T-cell (primary cell): ENCODE measurements at places on chromosomes 3 and 15. TPM values are rescaled to one million over a fixed set of nuclear protein-coding genes. Genes with fewer than 3 reads are reported as not detected.

Gene WDR73
- 38.4 TPM for total RNA-seq

Gene ISL2
- total RNA-seq = 0.26 TPM

Gene DGKG
- total RNA-seq = not detected

Gene MCCC1
- 18.1 TPM for total RNA-seq

Gene PPIP5K1
- total RNA-seq = 36.5 TPM

Gene HCLS1
- total RNA-seq = 300 TPM

Gene GOLGA6L9
- total RNA-seq = 2.9 TPM

Gene DUOX2
- total RNA-seq = not detected

Gene DAZL
- total RNA-seq = not detected

Gene ATP13A4
- 3.5 TPM for total RNA-seq

Gene PRSS50
- total RNA-seq = not detected

Gene PP2D1
- not detected for total RNA-seq

Gene GOLGA8S
- 0.60 TPM for total RNA-seq

Gene CHRFAM7A
- 0.92 TPM for total RNA-seq

Gene NR2E3
- total RNA-seq = not detected

Gene CCR2
- total RNA-seq = 6.9 TPM

Gene SLC22A13
- 0.73 TPM for total RNA-seq

Gene IGDCC3
- not detected for total RNA-seq

Gene LRIG1
- total RNA-seq = 33.5 TPM

Gene ZIC4
- not detected for total RNA-seq

Gene TGM5
- total RNA-seq = not detected

Gene THSD4
- total RNA-seq = not detected

Gene IL16
- total RNA-seq = 143 TPM

Gene GMNC
- not detected for total RNA-seq

Gene ACAA1
- total RNA-seq = 90.8 TPM

Gene SCN5A
- total RNA-seq = 0.23 TPM

Gene ANKRD34C
- not detected for total RNA-seq

Gene TNNC1
- total RNA-seq = 6.0 TPM

Gene MLF1
- total RNA-seq = 1.2 TPM

Gene GOLGA8J
- not detected for total RNA-seq

Gene UBA7
- 277 TPM for total RNA-seq

Gene WNT7A
- total RNA-seq = 15.4 TPM

Gene RBPMS2
- total RNA-seq = 0.16 TPM

Gene ITIH1
- total RNA-seq = 0.49 TPM
